ENCODE measurements at places on chromosomes 12 and 14.

- no peak for DNase-seq
These were observed 7.2 kb upstream of the PIK3C2G start for GRCh38 chr12:18254081-18254480.

GRCh38 chr12:45671254-45671653 is 58.3 kb upstream of the ARID2 start:
- DNase-seq: no peak

- no peak for DNase-seq
These were observed 32.8 kb downstream of the SH2B3 start for GRCh38 chr12:111438481-111438880.

DNA sequence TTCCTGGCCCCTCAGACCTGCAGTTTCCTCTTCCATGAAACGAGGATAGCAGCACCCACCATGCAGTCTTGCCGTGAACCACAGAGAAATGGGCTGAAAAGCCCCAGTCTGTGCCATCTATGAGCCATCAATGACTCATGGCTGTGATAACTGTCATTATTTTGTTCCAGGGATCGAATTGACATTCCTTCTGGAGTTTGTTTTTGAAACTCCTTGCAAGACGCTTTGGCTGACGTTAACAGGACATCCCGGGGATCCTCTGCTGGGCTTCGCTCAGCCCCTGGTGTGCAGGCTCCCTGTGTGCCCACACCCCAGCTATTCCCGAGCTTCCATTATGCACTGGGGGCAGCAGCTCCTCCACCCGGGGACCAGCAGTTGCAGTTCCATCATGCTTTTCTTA is 33.8 kb downstream of the MMAB start:
- no peak for DNase-seq

DNA sequence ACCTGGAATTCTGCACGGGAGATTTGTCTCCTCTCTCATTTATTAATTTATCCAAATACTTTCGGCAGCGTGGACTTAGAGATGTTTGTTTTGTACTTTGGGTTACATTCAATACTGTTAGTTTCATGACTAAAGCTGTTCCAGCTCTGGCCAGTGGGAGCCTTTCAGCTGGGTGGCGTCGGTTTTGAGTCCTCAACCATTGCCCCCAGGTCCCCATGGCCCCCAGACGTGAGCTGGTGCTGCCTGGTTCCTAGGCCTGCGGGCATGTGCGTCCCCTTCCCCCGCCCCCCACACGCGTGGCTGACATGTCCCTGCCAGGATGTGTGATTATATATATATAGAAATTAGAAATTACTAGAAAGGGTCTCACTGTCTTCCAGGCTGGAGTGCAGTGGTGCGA is 48.2 kb downstream of the KIF26A start:
- DNase-seq: no peak

GRCh38 chr14:91282954-91283645 is 38.6 kb upstream of the GPR68 start:
- no peak for DNase-seq

- no peak for DNase-seq
These were observed 25.1 kb downstream of the AHNAK2 start for GRCh38 chr14:104953097-104953496.

DNA sequence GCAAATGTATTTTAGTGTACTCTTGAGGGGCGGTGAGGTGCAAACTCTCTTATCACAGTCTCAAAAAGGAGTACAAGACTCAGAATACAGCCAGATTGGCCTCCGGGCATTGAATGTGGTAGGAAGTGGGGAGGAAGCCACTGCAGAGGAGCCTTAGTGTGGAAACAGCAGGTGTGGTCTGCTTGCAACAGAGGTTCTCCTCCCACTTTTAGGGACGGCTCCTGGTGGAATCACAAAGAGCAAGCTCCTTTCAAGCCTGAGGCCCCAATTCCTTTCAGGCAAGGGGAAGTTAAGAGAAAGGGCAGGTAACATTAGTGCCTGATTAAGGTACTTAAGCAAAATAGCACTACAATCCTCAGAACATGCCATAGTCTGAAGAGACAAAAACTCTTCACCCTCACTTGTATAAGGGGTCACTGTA is 23.7 kb upstream of the SLC2A3 start:
- no peak for DNase-seq

- peak; percentile 39 for DNase-seq
These were observed 3.4 kb downstream of the BMP4 start for GRCh38 chr14:53953002-53953827.

DNA sequence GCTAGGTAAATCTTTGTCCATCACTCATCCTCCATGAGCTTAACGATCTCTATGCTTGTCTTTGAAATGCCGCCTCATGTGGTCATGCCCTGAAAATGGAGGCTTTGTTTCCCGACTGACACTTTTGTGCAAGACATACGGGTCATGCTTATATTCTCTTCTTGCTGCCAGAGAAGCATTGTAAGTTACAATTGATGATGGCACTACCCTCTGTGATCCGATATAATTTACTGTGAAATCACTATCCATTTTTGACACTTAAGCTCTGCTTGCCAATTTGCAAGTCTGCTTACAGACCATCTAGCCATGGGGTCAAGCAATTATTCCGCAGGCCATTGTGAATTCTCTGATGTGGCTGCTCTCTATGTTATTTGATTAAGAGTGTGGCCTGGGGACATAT is 650.0 kb downstream of the FLRT2 start:
- no peak for DNase-seq

GRCh38 chr14:60242429-60242828 is 6.6 kb upstream of the PPM1A start:
- no peak for DNase-seq

DNA sequence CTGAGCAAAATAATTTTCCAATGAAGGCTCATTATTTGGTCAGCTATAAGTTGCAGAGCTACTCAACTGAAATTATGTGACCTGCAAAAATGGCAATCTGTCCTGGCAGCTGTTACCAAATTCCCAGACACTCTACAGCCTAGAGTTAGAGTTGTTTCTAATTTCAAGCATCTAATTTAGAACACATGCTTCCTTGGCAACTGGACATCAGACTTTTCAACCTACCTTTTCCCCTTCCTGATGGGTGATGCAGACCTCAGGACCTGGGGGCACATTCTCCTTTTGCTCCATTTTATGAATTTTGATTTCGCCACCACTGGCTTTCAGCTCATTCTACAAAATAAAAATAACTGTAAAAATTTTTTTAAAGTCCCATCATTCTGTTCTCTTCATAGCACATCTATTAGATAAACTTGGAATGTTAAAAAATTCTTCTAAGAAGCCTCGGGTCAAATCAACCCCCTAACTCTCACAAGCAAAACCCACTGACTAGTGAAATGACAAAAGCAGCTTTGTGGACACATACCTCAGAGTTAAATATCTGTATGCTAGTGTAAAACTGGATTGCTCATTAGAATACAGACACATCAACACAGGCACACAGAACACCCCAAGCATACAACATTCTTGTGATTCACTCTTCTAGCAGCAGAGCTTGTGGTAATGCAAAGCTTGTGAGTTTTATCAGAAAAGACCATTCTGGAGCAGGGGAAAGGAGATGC is 33.5 kb upstream of the CERS5 start:
- no peak for DNase-seq

DNA sequence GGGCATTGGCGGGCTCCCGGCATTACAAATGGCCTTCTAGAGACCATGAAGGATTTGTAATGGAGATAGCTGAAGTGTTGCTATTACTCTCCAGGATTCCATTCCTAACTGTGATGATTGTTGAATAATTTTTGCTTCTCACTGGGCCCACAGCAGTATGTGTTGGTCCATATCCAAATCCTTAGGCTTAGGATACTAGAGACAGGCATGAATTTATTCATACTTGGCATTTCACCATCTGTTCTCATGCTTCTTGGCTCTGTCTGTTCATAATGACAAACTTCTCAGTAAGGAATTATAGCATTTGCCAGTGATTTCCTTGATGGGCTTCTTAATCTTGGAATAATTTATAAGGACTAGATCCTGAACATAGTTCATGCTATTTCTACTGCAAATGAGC is 832.9 kb downstream of the C12orf50 start:
- no peak for DNase-seq

GRCh38 chr12:52895726-52896189 is 9.1 kb downstream of the KRT8 start:
- peak; percentile 40 for DNase-seq

DNA sequence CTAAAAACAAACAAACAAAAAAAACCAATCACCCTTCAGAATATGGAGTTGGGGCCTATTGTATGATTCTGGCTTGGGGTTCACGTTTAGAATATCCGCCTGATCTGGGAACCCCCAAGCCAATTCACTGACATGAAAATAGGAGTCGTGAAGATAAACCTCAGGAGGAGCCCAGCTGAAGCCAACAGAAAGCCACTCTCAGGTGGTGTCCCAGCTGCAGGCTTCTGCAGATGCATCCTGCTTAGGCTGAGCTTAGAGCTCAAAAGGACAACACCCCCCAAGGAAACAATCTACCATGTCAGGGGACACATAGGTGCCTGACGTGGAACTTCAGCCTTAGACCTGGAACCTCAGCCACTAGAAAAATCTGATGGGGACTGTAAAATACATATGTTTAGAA is 51.9 kb downstream of the SYNE3 start:
- DNase-seq: no peak
